SHP77 (cell line): ENCODE measurements at places on chromosomes 7 and 10.

GRCh38 chr10:116771101-116771958 lies 29.0 kb upstream of the HSPA12A start:
- DNase-seq = no peak

DNA sequence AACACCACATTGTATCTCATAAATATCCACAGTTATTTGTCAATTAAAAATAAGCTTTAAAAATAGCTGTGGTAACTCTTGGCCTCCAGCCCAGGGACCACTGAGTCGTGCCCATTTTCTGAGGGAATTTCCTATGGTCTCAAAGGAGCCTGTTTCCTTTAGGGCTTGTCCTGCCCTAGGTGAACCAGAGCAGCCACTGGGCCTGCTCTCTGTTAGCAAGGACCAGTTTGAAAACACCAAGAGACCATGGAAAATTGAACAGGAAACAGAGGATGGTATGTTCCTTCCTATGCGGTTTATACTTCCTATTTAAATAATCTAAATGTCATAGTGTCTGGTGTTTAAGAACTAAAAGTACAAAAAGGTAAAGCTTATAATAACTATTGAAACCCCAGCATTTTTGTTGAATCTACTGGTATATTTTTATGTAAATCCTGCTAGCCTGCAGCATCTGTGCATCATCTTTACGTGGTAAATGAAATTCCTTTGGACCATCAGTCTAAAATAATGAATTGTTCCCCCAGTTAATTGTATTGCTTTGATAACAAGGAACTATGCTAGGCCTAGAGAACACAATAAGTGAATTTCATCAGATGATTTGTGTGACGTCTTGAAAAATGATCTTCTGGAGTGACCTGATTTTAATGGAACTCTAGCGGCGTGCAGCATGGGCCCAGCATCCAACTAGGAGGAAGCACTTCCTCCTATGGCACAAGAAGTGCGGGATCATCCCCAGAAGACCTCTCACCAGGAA lies 333.7 kb downstream of the GFRA1 start:
- no peak for DNase-seq

DNA sequence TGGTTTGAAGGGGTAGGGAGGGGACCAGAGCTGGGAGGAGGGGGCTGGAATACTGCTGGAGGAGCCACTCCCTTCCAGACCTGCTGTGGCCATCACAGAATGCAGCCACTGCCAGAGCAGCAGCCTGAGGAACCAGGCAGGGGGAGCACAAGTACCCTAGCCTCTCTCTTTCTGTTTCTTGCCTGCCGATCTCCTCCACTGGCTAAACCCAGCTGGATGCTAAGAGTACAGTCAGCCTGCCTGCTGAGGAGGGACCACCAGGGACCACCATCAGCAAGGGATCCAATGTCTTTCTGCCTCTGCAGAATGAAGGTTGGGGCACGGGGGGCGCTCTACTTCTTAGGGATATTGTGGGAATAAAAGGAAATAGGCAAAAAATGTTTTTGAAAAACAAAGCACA lies 4.7 kb downstream of the BLVRA start:
- DNase-seq = no peak

- no peak for DNase-seq
Measured at GRCh38 chr10:118986815-118987790, 42.4 kb upstream of the NANOS1 start.

GRCh38 chr7:82358923-82359322 lies 84.7 kb downstream of the CACNA2D1 start:
- DNase-seq = no peak

DNA sequence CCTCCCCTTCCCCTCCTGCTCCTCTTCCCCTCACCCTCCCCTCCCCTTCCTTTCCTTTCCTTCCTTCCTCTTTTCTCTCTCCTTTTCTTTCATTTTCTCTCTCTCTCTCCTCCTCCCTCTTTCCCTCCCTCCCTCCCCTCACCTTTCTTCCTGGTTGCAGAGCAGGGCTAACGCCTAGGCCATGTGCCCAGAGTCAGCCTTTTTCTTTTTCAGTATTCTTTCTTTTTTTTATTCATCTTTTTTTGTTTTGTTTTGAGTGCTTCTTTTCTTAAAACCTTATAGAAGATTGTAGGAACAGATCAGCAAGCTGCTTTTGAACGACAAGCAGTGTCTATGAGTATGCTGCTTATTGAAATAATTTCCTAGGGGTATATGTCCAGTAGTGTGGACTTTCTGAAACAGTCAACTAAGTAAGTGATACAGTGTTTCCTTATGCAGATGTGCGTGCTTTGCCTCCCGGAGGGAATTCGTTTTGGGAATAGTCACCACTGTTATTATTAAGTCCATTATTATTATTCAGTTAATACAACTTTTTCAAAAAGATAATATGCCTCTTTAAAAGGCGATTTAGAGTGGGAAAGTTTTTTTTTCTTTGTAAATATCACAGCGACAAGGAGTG lies 219.2 kb downstream of the CAMK1D start:
- DNase-seq = no peak

DNA sequence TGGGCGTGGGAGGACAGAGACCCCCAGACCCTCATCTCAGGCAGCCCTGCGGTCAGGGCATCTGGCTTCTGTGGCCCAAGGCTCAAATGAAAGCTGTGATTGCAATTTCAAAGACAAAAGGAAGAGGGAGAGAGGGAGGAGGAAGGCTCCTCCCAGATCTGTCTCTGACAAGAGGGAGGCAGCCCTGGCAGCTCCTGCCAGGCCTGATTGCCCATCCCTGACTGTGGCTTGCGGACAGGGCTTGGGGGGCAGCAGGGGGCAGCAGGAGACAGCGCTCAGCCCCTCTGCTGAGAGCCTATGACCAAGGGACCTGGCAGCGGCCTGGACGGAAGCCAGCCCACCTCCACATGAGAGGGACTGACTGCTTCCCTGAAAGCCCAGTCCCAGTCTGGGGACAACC lies 91.8 kb downstream of the PTPRN2 start:
- peak; percentile 27 for DNase-seq

DNA sequence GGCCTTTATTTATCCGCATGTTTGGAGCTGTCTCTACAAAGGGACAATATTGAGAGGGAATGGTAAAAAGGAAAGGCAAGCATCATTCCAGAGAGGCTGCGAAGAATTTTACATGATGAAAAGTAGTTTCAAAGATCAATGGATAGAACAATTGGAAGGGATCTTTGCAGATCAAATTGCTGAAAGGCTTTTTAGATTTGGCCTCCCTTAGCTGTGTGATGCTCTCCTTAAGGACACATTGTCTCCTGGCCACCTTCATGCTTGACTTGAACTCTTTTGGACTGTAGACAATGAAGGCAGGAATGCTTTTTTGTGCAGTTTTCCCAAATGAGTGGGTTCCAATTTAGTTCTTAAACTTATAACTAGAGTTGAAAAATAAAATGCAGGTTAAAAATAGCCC lies 344.7 kb downstream of the ARL4A start:
- DNase-seq = no peak

- DNase-seq = no peak
Measured at GRCh38 chr10:17455015-17455520, 673 bp upstream of the ST8SIA6 start.

- no peak for DNase-seq
Measured at GRCh38 chr10:94315975-94316464, 46.7 kb downstream of the NOC3L start.

- no peak for DNase-seq
Measured at GRCh38 chr7:121083138-121083789, 94.8 kb downstream of the CPED1 start.

- no peak for DNase-seq
Measured at GRCh38 chr10:49609006-49609282, 1.2 kb upstream of the SLC18A3 start.

DNA sequence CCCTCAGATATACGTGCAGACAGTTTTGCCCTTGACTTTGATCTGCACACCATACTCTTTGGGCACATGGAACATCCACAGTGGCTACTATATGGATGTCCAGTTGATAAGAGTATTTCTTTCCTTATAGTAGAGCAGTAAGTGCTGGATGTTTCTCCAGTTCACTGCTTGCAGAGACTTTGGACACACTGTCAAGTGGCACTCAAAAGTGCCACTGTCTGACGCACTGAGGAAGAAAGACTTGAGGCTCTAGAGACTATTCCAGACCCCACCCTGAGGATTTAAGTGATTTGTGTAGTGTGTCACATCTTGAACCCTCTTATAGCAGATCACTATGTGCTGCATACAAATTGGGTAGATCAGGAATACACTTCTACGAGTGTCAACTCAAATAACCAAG lies 179.1 kb downstream of the GNAI1 start:
- DNase-seq = no peak

DNA sequence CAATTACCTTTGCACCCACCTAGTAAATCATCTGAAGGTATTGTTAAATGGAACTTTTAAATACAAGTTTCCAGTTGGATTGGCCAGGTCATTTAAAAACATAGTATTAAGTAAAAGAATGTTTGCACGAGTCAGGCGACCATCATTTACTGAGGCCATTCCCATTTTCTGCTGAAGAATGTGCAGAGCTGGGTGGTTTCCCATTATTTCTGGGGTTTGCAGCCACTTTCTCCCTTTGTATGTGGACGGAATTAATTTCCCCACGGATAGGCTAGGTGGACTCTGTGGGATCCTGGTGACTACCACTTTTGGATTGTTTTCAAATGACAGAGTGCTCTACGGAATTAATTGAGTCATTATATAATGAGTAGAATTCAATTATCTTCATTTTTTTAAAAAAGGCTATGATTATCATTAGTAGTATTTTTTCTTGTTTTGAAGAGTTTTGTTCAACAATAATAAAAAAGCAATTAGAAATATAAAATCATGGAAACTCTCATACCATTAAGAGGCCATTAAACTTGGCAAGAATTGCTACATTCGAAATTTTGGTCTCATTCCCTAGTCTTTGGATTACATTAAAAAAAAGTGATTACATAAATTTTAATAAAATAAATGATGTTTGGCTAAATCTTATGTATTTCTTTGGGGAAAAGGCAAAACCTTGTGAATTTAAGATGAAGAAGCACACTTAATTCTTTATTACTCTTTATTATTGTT lies 120.4 kb upstream of the FZD8 start:
- no peak for DNase-seq

DNA sequence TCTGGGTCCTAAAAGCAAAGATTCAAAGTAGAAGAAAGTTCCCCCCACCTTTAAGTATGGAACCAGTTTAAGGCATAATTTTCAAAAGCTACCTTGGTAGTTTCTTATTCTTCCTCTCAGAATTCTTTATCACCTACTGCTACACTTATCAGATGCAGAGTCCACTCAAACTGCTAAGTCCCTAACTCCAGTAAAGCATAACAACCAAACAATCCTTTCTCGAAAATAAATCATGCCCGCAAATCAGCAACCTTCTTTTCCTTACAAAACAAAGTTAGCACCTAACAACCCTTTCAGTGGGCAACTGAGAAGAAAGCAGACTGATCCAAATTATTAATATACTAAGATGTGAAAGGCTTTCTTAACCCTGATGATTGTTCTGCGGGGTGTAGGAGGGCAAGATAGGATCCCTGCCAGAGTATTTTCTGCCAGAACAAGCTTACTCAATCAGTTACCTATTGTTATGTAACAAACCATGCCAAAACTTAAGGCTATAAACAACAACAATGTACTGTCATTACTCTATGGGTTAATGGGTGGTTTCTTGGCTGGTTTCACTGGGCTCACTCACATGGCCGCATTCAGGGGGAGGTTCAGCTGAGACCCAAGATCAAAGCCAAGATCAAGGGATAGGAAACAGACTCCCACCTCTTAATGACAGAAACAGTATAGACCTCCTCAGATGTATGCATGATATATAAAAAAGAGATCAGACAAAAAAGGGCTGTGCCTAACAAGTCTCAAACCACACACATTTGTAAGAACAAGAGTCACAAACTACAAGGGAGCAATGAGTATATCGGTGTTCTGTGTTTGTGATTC lies 42.0 kb downstream of the CCDC6 start:
- no peak for DNase-seq

DNA sequence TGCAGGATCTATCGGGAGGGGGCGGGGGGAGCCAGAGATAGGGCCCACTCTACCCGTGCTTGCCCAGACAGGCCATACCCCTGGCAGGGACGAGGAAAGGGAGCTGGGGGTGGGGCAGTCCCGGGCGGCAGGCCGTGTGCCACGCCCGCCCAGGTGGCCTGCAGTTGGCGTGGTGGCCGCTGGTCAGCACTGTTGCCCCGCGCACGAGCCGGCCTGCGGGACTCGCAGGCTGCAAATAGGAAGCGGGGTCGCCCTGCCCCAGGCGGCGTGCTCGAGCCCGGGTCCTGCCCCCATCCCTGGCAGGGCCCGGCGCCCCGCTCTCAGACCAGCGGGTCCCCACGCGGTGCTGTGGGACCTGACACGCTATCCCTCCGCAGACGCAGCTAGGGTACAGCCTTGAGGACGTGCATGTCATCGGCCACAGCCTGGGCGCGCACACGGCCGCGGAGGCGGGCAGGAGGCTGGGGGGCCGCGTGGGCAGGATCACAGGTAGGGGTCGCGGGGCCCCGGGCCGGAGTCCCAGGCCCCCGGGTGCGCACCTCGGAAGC lies 6.7 kb downstream of the PNLIPRP2 start:
- DNase-seq = no peak

DNA sequence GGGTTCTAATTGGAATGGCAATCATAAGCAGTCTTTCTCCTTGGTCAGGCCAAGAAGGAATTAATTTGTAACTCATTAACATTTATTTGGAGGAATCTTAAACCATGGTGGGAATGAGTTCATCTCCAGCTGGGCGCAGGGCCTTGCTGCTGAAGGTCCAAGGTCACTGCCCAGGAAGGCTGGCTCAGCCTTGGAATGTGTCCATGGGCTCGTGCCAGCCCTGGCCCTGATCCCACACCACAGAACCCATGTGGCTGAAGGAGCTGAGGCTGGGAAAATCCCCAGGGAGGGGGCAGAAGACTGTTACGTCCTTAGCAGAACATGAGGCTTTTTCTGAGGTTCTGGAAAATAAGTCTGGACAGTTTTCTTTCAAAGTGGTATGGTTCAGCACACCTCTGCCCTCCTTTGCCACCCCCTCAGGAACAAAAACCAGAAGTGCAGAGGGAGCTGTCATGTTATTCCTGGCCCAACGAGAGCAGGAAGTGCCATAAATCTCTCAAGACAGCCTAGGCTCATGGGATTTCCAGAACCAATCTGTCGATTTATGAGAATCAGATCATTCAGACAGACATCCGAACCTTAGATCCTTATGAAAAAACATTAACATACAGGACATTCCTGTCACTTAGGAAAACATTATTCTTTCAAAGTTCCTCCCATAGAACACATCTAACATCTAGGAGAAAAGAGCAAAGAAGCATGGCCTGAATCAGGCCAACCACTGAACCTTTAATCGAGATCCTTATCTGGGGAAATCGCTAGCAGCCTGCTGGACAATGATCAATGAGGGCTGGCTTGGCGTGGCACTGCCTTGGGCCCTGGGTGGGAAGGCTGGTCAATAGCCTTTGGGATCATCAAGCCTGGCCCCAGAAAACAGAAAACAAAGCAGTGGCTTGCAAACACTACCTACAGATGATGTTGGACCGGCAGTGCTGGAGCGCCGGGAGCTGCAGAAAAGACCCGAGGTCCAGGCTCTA lies 134.3 kb downstream of the TAX1BP1 start:
- no peak for DNase-seq

- no peak for DNase-seq
Measured at GRCh38 chr10:12019283-12019971, 23.2 kb downstream of the UPF2 start.

- no peak for DNase-seq
Measured at GRCh38 chr7:81944058-81944457, 174.2 kb upstream of the HGF start.
